ENCODE measurements at places on chromosomes 4 and X.

- DNase-seq: no peak
Measured at GRCh38 chr4:78058591-78059523, 1.7 kb downstream of the FRAS1 start.

GRCh38 chr4:56213543-56213942, 173.7 kb downstream of the AASDH start:
- no peak for DNase-seq

- no peak for DNase-seq
Measured at GRCh38 chrX:22409418-22409817, 136.7 kb downstream of the CBLL2 start.

GRCh38 chr4:162010362-162010761, 153.4 kb downstream of the FSTL5 start:
- DNase-seq: no peak

- DNase-seq: no peak
Measured at GRCh38 chr4:44984083-44984482, 257.7 kb upstream of the GNPDA2 start.

GRCh38 chr4:176357359-176358082, 37.8 kb downstream of the SPCS3 start:
- no peak for DNase-seq

- DNase-seq: no peak
Measured at GRCh38 chrX:12118134-12118533, 20.1 kb upstream of the FRMPD4 start.

Data from activated T-cell treated with anti-CD3 and anti-CD28 coated beads for 4 hours (primary cell).